ENCODE measurements at places on chromosomes 13 and 19.
A peak's percentile ranks its signal among the peaks of the same experiment; 100 is the strongest.

GRCh38 chr19:11242864-11243797 lies 3.7 kb downstream of the ANGPTL8 start:
- DNase-seq, result peak; percentile 88

DNA sequence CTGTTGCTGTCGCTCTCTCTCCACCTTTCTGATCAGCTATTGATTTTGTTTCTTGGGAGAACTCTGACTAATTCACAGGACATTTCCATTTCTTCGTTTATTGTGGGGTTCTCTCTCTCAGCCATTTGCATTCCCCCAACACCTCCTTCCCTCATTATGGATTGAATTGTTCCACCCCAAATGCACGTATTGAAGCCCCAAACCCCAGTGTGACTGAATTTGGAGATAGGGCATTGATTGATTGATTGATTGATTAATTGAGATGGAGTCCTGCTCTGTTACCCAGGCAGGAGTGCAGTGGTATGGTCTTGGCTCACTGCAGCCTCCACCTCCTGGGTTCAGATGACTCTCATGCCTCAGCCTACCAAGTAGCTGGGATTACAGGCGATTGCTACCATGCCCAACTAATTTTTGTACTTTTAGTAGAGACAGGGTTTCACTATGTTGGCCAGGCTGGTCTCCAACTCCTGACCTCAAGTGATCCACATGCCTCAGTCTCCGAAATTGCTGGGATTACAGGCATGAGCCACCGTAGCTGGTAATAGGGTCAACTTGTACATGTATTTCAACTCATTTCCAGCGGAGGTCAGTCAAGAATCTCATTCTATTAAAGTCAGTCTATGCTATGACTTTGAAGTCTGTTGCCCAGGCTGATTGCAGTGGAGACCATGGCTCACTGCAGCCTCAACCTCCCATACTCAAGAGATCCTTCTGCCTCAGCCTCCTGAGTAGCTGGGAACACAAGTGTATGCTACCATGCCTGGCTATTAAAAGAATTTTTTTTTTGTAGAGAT lies 13.6 kb downstream of the NFILZ start:
- DNase-seq, result no peak

GRCh38 chr13:29733147-29733611 lies 117.2 kb downstream of the UBL3 start:
- DNase-seq, result no peak

DNA sequence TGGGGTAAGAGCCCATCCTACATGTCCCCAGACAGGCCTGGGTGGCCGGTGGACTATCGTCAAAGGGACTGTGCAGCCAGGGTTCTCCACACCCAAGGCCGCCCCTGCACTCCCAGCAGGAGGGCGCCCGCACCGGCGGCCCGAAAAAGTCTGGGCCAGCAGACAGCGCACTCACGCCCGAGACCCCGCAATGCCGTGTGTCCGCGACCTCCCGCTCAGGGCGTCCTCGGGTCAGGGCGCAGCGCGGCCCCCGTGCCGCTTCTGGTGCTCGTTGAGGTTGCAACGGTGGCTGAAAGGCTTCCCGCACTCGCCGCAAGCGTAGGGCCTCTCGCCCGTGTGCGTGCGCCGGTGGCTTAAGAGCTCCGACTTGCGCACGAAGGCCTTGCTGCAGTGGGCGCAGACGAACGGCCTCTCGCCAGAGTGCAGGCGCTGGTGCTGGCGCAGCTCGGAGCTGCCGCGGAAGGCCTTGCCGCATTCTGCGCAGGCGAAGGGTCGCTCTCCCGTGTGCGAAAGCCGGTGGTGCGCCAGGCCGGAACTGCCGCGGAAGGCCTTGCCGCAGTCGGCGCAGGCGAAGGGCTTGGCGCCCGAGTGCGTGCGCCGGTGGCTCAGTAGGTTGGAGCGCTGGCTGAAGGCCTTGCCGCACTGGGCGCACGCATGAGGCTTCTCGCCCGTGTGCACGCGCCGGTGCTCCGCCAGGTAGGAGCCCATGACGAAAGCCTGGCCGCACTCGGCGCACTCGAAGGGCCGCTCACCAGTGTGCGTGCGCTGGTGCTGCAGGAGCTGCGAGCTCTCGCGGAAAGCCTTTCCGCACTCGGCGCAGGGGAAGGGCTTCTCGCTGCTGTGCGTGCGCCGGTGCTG lies 2.8 kb upstream of the A1BG start:
- no peak for DNase-seq

- DNase-seq, result no peak
These were observed 34.4 kb downstream of the PEPD start for GRCh38 chr19:33486936-33487811.

DNA sequence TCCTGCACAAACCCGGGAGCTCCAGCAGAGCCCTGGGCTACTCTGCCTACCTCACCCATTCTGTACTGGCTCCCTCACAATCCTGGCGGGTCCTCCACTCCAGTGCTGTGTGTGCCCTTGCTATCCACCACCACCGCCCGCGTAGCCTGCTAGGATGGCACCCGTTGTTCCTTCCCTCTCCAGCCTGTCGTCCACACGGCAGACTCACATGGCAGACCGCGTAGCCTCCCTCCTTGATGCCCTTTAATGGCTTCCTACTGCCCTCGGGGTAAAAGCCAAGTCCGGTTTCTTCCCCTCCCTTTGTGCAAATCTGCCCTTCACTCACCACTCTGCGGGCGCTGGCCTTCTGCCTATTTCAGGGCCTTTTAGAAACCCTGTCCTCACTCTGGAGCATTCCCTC lies 106.6 kb downstream of the RAB20 start:
- no peak for DNase-seq

DNA sequence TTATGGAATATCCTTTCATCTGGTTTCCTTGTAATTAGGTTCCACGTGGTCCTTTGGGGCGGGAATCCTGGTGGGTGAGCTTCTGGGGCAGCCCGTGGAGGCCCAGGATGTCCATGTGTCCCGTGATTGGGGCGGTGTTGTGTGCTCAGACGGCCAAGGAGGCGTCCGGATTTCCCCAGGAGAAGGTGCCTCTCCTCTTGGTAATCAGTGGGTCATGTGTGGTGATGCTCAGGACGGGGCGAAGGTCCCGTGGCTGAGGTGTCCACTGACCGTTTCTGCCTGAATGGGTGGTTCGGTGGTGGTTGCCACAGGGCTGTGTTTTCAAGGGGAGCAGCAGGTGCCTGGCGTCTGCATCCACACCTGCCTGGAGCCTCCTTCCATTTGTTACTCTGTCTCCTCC lies 52.2 kb upstream of the F7 start:
- DNase-seq, result no peak

- no peak for DNase-seq
These were observed 14.5 kb downstream of the ARHGEF7 start for GRCh38 chr13:111129465-111130115.

- DNase-seq, result no peak
These were observed 203.4 kb upstream of the ZNF536 start for GRCh38 chr19:30168760-30169159.

DNA sequence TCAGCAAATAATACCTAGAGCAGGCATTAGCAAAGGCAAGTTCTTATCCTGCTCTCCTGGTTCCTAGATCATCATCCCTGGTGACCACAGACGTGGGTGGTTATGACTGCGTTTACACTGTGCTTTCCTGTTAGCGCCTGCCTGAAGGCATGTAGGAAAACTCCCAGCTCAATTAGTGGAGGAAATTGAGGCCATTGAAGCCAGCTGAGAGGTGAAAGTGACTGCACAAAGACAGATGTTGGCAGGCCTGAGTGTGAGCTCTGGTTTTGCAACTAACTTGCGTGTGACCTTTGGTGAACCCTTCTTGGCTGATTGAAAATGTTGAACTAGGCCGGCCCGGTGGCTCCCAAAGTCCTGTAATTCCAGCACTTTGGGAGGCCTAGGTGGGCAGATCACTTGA lies 17.5 kb upstream of the NWD1 start:
- peak; percentile 47 for DNase-seq

- no peak for DNase-seq
These were observed 74.5 kb downstream of the GGACT start for GRCh38 chr13:100513987-100514670.

DNA sequence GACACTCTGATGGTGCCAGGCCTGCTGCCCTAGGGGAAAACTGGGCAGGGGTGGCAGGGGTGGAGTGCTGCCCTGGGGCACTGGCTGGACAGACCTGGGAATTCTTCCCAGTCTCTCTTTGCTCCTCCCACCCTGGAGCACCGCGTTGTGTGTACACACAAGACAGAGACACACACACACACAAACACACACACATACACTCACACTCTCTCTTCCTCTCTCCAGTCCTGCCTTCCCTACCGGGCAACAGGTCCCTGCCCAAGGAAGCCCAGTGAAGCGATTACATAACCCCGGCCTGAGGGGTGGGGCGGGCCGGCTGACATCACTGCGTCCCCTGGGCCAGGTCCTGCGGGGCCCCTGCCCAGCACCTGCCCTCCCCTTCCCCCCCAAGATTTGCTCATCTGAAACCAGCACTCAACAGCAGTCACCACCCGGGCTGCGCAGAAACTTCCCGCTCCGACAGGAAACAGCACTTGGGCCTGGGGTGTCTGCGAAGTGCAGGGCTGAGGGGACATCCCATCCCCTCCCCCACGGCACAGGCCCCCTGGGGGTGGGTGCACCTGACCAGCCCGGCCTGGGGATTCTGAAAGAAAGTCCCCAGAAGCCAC lies 1.2 kb downstream of the MKNK2 start:
- DNase-seq, result peak; percentile 81

- DNase-seq, result no peak
These were observed 25.7 kb downstream of the TLE6 start for GRCh38 chr19:3003046-3003445.

GRCh38 chr19:3345850-3346460 lies 20.4 kb upstream of the NFIC start:
- no peak for DNase-seq

DNA sequence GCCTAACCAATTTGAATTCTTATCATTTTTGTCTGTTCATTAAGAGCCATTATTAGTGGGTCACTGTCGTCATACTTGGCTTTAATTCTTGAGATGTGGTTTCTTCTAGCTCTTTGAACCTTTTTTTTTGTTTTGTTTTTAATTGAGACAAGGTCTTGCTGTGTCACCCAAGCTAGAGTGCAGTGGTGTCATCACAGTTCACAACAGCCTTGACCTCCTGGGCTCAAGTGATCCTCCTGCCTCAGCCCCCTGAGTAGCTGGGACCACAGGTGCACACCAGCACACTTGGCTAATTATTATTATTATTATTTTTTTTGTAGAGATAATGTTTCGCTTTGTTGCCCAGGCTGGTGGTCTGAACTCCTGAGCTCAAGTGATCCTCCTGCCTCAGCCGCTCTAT lies 25.8 kb upstream of the LDLR start:
- no peak for DNase-seq

- DNase-seq, result peak; percentile 17
These were observed 233.9 kb downstream of the LMO7 start for GRCh38 chr13:75869981-75870380.

- DNase-seq, result peak; percentile 64
These were observed 11.9 kb upstream of the ZNF57 start for GRCh38 chr19:2888731-2889224.

DNA sequence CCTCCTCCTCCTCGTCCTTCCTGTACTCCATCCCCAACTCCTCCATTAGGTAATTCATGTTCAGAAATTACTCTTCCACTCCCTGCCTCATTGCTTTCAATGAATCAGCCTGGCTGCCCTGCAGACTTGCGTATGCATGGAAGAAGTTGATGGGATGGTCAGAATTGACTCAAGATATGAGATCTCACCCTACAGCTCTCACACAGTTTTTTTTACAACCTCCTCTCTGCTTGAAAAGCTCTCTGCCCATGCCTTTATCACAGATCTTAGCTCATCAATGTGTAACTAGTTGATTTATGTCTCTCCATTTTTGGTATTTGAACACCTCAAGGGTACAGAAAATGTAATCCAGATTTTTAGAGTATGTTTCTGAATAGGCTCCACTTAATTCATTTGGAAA lies 506.9 kb downstream of the TBC1D4 start:
- DNase-seq, result no peak

DNA sequence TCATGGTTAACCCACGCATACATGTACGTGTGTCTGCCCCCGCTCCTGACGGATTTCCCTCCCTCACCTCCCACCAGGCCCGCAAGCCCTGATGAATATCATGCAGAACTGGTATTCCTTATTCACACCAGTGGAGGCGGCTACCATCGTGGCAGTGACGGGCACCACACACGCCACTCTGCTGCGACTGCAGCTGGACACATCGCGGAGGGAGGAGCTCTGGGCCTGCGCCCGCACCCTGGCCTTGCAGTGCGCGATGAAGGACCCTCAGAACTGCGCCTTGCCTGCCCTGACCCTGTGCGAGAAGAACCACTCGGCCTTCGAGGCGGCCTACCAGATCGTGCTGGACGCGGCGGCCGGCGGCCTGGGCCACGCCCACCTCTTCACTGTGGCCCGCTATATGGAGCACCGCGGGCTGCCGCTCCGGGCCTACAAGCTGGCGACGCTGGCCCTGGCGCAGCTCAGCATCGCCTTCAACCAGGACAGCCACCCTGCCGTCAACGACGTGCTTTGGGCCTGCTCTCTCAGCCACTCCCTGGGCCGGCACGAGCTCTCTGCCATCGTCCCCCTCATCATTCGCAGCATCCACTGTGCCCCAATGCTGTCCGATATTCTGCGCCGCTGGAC lies 35.0 kb downstream of the ZSWIM4 start:
- no peak for DNase-seq

- DNase-seq, result no peak
These were observed 14.2 kb downstream of the ANKRD24 start for GRCh38 chr19:4196587-4197148.

- DNase-seq, result no peak
These were observed 10.1 kb upstream of the GTF2F1 start for GRCh38 chr19:6402837-6403608.

GRCh38 chr13:91574766-91575165 lies 176.3 kb downstream of the GPC5 start:
- DNase-seq, result no peak

DNA sequence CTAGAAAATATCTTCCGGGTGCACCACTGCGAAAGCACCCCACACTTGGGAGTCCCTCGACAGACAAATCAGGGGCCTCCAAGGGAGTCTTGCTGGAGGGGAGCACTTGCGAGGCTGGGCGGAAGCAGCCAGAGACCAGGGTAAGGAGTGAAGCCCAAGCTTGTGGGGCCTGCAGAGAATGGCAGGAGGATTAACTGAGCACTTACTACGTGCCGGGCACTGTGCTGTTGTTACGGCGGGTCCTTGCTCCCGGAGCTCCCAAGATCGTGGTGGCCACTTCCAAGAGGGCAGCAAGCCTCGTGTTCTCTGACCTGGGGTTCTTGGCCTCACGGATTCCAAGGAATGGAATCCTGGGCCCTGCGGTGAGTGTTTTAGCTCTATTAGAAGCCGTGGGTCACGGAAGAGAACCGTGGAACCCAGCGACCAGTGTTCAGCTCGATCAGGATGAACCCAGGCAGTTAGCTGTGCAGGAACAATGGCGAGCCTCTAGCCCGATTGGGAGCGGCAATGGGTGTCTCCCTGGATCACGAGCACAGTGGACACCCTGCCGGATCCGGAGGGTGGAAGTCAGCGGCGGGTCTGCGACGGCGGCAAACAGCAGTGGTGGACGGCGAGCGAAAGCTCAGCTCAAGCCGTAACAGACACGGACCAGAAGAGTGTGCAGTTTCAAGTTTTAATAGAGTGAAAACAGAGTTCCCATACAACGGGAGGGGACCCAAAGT lies 9.6 kb downstream of the TTYH1 start:
- DNase-seq, result no peak

DNA sequence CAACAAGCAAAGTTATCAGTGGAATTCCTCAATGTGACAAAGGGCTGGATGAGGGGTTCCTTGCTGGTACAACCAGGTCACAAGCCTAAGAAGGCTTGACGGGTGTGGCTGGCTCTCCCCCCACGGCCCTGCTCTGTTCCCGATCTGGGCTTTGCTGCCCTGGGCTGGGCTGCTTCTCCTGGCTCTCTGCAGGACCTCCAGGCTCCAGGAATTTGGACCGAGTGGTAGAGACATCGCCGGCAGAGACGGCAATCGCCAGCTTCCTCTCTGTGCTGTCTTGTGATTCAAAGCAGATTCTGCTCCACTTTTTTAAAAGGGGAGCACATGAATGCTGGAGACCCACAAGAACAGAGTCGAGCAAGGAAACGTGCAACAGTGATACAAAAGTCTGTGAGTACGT lies at the start of gene SERPINE3:
Gene SERPINE3, plus strand, starts transcription at position 338 of the 400 bp plus-strand sequence. CDS start 1,401 bp downstream, outside the sequence.
- no peak for DNase-seq

Measured in RPMI8226 (cell line).